Effector memory CD4-positive, alpha-beta T cell (primary cell): ENCODE measurements at places on chromosomes 7 and 10.

- DNase-seq = no peak
Observed at GRCh38 chr10:130895161-130895560, 416.4 kb downstream of the TCERG1L start.

DNA sequence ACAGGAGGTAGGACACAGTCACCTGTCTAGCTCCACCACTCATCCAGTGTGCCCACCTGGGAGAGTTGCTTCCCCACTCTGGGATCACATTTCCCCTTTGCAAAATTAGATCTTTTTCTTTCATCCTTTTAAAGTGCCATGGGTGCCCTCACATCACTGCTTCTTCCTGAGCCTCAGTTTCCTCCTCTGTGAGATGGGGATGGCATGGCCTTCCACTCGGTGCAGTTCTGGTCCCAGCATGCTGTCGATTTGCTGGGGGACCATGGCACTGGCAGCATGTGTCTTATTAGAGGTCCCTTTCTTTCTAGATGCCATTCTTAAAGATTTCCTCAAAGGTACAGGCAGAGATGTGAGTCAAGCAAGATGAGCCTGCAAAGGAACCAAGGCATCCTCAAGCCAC, 158.3 kb upstream of the ZMIZ1 start:
- no peak for DNase-seq

- no peak for DNase-seq
Observed at GRCh38 chr7:164882-165660, 27.3 kb upstream of the FAM20C start.

GRCh38 chr10:48478469-48478868, 126.4 kb downstream of the ARHGAP22 start:
- DNase-seq = no peak

DNA sequence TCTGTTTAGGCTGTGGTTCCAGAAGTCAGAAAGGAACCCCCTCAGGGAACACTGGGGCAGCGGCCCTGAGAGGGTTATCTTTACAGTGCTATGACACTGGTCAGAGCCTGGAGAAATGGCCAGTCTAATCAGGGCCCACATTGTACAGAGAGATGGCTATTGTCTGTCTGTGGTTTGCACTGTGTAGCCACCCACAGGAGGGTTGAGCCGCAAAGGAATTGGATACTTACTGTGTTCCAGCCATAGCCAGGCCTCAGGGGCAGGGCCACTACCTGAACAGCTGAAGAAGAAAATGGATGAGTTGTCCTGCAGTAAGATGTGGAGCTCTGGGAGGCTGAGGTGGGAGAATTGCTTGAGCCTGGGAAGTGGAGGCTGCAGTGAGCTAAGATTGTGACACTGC, 47.5 kb upstream of the PODXL start:
- no peak for DNase-seq

- no peak for DNase-seq
Observed at GRCh38 chr7:45585628-45586027, 11.5 kb downstream of the ADCY1 start.

- no peak for DNase-seq
Observed at GRCh38 chr10:103111031-103111917, 81.8 kb downstream of the NT5C2 start.

DNA sequence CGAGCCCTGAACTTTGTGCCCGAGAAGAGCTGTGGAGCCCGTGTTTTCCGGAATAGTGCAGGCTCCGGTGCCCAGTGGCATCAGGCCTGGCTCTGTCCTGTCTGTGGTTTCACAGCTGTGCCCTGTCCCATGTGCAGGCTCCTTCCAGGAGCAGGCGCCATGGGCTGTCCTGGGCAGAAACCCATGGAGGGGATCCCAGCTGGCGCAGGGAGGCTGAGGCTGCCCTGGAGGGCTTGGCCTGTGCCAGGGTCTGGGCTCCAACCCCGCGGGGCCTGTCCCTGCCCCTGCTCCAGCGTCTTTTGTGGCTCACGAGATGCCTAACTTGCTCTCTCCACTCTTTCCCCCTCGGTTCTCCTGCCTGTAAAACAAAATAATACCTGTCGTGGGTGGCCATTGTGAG, 23.3 kb upstream of the CRHR2 start:
- DNase-seq = no peak

- DNase-seq = no peak
Observed at GRCh38 chr10:77586719-77587415, 50.7 kb downstream of the KCNMA1 start.

DNA sequence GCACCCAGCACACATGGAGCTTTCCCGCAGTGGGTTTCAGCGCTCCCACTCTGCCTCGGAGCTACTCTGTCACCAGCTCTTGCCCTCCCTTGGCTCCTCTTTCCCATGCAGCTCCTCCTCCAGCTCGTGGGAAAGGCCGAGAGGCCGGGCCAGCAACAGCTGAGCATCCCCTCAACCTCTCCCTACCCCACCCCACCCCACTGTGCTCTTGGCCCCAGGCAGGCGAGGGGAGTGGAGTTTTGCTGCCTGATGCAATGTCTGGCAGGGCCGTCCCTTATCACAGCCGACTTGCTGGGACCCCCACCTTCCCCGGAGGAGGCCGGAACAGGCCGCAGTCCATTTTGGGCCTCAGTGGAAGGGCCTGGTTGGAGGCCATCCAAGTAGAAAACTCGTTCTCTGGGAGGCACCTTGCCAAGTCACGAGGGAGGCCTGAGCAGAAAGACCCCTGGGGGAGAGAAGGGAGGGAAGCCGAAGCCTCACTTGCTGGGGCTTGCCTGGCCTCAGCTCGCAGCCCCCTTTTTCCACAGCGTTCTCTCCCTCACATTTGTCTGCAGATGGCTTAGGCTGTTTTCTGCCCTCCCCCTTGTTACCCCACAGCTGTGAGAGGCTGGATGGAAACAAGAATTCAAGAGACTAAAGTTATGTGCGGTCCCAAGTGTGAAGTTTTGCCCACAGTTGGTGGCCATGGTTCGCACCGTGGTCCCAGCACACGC, 35.3 kb downstream of the CHST3 start:
- DNase-seq = no peak

DNA sequence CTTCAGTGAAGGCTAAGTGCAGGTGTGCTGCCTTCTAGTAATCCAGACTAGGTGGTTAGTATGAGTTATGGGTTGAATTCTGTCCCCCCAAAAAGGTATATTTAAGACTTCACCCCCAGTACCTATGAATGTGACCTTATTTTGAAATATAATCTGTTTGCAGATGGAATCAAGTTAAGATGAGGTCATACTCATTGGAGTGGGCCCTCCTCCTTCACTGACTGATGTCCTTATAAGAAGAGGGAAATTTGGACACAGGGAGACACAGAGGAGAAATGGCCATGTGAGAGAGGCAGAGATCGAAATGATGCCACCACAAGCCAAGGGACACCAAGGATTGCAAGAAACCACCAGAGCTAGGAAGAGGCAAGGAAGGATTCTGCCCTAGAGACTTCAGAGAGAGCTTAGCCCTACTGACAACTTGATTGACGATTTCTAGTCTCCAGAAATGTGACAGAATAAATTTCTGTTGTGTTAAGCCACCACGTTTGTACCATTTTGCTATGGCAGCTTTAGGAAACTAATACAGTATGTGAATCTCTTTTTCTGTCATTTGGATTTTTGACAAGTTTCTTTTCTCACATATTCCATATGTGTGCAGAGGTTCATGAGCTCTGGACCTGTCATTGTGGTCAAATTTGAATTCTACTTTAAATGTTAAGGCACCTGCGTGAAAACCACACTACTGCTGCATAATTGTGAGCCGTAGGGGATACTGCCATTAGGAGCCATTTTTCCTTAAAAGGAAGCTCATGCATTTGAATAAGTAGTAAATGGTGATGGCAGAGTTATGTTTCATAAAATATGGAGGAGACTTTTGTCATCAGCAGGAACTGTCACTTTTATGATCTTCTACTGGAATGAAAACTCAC, 2.6 kb upstream of the RPA3 start:
- DNase-seq = no peak

GRCh38 chr7:91127959-91128358, 136.3 kb upstream of the FZD1 start:
- no peak for DNase-seq

- DNase-seq = no peak
Observed at GRCh38 chr7:2478399-2478785, 2.2 kb upstream of the GRIFIN start.

- no peak for DNase-seq
Observed at GRCh38 chr10:46175831-46176230, 111.0 kb upstream of the ANTXRL start.

DNA sequence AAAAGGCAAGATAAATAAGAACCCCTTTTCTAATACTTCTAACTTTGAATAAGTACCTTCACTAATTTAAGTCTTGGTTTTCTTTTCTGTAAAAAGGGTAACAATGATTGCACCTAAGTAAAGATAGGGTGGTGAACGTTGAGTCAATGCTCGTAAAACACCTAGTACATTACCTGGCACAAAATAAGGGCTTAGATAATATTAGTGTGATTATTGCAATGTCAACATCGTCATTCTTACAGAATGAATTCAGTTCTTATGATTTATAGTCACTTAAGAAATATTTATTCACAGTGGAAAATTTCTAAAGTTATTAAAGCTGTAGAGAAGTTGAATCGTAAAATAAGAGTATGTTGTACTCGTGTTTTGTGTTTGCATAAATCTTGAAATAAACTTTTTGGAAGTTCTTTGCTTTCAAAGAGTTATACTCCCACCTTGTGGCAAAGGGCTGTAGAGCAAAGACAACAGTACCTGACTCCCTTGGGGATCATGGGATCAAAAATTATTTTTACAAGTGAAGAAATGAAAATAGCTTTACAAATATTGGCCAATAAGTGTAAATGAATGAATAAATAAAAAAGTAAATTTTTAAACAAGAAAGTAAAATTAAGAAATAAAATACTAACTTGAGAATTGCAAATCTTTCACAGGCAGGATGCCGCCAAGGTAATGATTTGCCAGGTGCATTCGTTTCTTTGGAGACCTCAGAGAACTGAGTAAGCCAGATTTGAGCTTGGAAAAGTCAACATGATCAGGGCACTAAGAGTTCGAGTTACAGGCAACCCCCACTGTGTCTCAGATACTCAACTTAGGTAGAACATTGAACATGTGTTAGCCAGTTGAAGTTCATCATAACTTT, 285.8 kb upstream of the CACNA2D1 start:
- no peak for DNase-seq

DNA sequence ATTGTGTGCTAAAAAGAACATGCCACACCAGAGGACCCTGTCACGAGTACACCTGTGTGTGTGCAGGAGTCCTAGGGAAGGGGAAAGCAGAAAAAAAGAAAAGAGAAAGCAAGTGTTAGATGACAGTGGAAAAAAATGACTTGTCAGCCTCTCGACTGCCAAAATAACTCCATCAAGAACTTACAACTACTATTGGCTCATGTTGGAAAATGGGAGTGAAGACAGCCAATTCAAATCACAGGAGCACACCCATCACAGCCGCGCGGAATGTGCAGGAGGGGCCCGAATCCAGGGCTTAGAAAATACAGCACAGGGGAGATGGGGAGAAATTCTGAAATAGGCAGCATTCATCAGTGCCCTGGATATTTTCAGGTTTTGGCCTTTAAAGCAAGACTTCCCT, 38.1 kb upstream of the FOXI2 start:
- DNase-seq = no peak

DNA sequence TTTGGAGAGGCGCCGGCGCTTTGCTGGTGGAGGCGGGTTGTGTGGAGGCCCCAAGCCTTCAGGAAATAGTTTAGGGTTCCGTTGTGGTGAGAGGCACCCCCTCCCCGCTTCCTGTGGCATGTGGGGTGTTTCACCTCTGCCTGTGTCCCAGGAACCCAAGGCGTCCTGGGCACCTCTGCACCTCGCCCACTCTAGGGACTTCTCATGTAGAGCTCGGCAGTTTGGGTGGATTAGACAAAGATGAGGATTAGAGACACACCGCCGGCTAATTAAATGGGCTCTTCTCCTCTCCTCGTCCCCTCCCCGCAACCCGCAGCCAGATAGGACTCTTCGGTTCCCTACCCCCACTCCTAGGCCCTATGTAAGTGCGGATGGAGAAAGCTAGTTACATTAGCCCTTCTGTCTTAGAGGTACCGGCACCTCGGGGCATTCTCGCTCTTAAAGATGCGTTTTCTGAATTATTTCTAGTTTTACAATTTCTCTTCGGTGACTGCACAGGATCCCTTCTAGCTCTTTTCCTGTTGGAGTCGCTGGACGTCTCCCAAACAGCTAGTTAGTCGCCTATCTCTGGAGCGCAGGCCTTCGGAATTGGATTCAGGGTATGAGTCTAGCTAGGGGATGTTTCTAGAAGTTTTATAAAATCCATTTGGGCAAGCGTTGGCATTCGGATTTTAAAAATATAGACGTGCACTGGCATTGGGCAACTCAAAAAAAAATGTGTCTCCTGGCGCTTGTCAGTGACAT, 7.8 kb downstream of the PTF1A start:
- DNase-seq = no peak
